ENCODE measurements at places on chromosomes 4 and X. TPM values are rescaled to one million over a fixed set of nuclear protein-coding genes. Genes with fewer than 3 reads are reported as not detected.

Gene APLN
- 11.0 TPM for total RNA-seq

Gene LRAT
- 0.27 TPM for total RNA-seq

Gene CFP
- 5.2 TPM for total RNA-seq

Gene CCSER1
- total RNA-seq: 9.3 TPM

Gene ZNF157
- 0.13 TPM for total RNA-seq

Gene ZFP92
- total RNA-seq: 0.88 TPM

Gene CT45A8
- not detected for total RNA-seq

Gene VCX
- not detected for total RNA-seq

Gene ANTXR2
- 88.0 TPM for total RNA-seq

Gene HSFX2
- total RNA-seq: not detected

Gene ADRA2C
- total RNA-seq: 72.2 TPM

Gene RIBC1
- 0.58 TPM for total RNA-seq

Gene ALAS2
- 10.4 TPM for total RNA-seq

Gene TSPAN7
- total RNA-seq: 71.1 TPM

Gene CBLL2
- not detected for total RNA-seq

Gene USP26
- total RNA-seq: not detected

Gene CXorf66
- not detected for total RNA-seq

Gene ETNPPL
- not detected for total RNA-seq

Gene RASSF6
- not detected for total RNA-seq

Gene STARD8
- 17.9 TPM for total RNA-seq

Gene NUDT10
- 2.7 TPM for total RNA-seq

Gene IL1RAPL2
- not detected for total RNA-seq

Gene ABLIM2
- total RNA-seq: 15.4 TPM

Gene UGT2B11
- not detected for total RNA-seq

Gene HSFX3
- total RNA-seq: not detected
